Foreskin fibroblast (primary cell): ENCODE measurements at places on chromosomes 13 and 19.

DNA sequence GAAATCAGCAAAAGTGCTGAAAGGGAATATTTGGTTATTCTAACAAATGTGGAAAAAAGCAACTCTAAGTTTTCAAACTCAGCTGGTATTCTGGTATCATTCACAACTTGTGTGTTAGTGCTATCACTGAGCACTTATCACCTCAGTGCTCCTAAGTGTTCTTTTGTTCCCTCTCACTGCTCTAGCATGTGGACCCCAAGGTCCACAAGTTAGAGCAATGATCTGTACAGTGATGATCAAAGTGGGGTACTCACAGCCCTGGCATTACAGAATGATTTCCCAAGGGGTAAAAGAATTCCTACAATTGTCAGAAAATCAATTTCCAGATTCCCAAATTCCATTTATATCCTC lies 575.0 kb downstream of the DIAPH3 start:
- no peak for DNase-seq

- DNase-seq: no peak
Measured at GRCh38 chr19:4368128-4368820, 24.9 kb downstream of the MPND start.

DNA sequence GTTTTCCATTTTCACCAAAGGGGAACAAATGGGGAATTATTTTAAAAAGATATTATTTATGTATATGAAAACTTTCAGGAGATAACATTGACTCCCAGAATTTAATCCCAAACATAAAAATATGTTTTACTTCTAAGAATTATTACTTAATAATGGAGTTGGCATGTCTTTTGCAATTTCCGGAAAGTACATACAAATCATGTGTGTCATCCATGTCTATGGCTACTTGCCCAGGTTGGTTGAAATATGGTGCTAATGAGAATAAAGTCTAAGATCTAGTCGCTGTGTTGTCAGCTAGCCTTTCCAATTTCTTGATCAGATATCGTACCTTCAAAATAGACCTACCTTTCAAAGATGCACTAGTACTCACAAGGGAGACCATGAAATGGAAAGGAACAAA lies 1003.2 kb upstream of the PCDH20 start:
- peak; percentile 8 for DNase-seq

DNA sequence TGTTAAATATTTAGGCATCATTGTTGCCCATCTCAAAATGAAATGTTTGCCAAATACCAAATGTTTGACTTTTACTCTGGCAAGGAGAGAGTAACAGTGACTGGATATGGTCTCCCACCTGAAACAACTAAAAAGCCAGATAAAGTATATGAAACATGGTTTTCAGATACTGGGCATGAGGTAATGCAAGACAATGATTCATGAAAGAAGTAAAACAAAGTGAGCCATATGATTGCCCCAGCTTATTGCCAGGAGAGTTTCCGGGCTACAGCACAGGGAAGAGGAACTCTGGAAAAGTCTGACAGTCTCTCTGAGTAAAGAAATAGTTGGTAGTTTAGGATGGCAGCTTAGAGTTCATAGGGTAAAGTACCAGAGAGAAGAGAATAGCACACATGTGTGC lies 354.6 kb downstream of the DNAJC15 start:
- DNase-seq: peak; percentile 71

GRCh38 chr13:105497597-105497996 lies 1037.9 kb downstream of the EFNB2 start:
- no peak for DNase-seq

DNA sequence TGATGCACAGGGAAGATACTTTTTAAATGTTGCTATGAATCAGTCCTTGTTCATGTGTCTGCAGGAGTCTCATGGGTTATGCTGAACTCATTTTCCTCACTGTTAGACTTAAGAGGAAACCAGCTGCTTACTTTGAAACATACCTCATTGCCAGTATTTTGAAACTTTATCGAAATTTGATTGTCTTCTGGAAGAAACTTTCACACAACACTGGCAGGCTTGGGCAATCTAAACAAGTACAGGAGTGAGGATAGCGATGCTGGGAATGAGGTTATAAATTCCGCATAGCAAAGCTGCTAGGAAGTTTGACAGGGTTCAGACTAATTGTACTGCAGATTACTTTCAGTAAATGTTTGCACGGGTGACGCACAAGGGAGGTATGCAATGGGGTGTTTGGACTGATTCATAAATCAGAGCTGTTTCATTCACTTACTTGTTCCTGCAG lies 245.7 kb downstream of the DNAJC15 start:
- peak; percentile 92 for DNase-seq

DNA sequence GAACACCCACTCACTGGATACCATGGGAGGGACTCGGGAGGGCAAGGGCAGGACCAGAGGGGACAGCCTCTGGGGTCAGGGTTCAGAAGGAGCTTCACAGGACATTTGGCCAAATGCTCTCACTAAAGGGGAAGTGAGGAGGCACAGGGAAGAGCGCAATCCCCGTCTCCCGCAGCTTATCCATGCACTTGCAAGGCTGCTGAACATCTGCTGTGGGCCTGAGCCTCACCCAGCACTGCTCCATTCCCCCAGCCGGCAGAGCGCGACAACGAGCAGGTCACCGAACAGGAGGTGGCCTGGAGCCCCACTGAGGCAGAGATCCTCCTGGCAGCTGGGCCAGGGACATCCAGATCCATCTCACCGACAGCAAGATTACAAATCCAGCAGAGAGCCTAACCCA lies 23.3 kb downstream of the ELAVL1 start:
- no peak for DNase-seq

DNA sequence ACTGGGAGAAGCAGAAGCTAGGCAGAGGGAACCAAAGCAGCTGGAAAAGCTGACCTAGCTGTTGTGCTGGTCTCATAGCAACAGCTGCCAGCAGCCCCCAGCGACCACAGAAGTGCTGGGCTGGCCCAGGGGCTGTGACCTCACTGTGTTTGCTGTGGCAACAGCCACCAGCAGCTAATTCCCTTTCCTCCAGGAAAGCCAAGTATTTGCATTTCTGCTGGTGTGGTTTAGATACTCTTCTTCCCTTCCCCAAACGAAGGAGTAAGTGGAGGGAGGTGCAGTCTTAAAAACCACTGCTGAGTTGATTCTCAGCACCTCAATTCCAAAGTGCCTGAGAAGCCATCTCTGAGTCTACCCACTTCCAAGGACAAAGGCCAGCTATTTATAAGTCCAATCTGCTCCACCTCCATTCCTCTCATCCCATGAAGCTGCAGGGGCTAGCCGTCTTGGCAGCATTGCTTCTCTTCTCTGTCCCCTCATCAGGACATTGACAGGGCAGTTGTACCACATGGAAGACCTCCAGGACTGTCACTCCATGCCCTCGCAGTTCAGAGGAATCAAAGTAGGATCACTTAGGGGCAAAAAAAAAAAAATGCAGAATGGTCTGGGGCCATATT lies 11.5 kb upstream of the CCDC97 start:
- DNase-seq: peak; percentile 70

- no peak for DNase-seq
Measured at GRCh38 chr19:29320618-29321017, 107.7 kb upstream of the UQCRFS1 start.

DNA sequence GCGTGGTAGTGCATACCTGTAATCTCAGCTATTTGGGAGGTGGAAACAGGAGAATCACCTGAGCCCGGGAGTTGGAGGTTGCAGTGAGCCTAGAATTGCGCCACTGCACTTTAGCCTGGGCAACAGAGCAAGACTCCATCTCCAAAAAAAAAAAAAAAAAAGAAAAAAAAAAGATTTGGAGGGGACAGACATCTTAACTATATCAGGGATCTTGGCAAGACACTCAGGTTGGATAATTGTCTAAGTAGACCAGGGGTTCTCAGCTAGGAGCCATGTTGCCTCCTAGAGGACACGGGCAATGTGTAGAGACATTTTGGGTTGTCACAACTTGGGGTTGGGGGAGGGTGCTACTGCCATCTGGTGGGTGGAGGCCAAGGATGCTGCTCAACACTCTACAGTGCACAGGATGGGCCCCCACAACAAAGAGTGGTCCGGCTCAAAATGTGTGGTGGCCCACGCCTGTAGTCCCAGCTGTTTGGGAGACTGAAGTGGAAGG lies 1.9 kb upstream of the ZNF580 start:
- no peak for DNase-seq

DNA sequence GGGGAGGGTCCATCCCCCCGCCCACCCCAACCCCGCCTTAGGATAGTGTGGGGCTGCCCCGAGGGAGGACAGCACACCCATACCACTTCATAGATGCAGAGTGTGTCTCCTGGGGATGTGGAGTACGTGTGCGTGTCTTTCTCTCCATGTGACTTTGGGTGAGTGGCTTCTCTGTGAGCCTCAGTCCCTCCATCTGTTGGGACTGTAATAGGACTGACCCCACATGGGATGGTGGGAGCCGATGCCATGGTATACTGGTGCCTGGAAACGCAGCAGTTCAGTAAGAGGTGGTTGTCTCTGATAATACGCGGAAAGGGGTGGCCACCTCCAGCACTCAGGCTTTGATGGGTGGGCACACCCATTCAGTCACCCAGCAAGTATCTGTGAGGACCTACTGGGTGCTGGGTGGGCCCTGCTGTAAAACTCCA lies 816 bp upstream of the PRKD2 start:
- no peak for DNase-seq

DNA sequence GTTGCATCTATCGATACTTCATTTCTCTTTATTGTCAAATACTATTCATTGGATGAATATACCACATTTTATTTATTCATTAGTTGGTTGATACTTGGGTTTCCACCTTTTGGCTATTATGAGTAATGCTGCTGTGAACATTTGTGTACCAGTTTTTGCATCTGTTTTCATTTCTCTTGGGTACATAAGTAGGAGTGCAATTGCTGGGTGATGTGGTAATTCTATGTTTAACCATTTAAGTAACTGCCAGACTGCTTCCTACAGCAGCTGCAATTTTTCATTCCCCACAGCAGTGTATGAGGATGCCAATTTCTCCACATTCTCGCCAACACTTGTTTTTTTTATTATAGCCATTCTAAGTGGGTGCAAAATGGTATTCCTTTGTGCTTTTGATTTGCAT lies 2.6 kb downstream of the KCNJ14 start:
- DNase-seq: peak; percentile 43

GRCh38 chr19:48635263-48635965 lies 1.8 kb downstream of the DBP start:
- peak; percentile 72 for DNase-seq

- DNase-seq: no peak
Measured at GRCh38 chr13:113970810-113971470, 2.9 kb downstream of the C13orf46 start.

DNA sequence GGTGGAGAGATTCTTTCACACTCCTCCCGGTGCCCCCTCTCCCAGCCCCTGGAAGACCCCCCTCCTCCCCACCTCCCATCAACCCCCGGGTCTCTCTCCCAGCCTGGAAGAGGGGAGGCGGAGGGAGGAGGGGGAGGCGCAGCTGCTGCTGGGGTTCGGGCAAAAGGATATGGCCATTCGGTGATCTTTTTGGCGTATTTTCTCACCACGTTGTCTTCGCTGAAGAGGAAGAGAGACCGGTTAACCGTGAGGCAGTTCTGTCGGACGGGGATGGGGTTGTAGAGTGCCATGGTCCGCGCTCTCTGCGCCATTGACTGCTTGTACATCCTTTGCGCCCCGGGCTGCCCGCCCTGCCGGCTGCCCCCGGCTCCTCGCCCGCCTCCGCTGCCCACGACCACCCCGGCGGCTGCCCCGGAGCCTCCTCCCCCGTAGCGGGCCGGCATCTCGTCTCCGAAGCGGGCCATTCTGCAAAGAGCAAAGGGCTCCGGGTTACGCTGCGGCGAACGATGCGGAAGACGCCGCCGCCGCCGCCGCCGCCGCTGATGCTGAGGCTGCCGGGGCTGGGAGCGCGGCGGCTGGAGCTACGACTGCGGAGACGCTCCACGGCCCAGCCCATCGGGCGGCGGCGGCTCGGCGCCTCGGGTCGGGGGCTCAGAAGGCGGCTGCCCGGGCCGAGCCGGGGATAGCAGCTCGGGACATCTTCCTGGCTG lies 363 bp downstream of the CACNA1A start:
- peak; percentile 66 for DNase-seq

DNA sequence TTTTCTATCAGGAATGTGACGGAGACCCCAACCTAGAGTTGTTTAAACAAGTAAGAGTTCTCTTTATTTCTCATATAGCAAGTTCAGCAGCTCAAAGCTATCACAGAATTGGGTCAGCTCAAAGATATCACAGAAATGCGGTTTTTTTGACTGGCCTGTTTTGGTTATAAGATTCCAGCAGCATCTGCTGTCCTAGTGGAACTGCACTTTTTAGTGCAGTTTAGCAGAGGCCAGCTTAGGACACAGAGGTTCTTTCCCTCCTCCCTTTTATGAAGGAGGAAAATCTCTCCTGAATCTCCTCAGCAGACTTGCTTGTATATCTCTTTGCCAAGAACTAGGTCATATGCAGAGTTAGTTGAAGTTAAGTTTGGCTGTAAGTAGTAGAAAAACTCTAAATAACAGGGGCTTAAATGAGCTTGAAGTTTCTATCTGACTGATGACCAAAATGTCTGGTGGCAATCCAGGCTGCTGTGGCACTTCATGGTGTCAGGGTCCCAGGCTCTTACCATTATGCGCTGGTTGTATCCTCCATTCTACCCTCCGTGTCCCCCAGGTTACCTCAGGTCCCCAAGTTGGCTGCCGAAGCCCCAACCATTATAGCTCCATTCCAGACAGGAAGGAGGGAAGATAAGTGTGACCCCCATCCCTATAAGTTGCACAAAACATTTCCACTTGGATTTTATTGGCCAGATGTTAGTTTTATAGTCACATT lies 6.6 kb downstream of the PPP2R1A start:
- peak; percentile 43 for DNase-seq

DNA sequence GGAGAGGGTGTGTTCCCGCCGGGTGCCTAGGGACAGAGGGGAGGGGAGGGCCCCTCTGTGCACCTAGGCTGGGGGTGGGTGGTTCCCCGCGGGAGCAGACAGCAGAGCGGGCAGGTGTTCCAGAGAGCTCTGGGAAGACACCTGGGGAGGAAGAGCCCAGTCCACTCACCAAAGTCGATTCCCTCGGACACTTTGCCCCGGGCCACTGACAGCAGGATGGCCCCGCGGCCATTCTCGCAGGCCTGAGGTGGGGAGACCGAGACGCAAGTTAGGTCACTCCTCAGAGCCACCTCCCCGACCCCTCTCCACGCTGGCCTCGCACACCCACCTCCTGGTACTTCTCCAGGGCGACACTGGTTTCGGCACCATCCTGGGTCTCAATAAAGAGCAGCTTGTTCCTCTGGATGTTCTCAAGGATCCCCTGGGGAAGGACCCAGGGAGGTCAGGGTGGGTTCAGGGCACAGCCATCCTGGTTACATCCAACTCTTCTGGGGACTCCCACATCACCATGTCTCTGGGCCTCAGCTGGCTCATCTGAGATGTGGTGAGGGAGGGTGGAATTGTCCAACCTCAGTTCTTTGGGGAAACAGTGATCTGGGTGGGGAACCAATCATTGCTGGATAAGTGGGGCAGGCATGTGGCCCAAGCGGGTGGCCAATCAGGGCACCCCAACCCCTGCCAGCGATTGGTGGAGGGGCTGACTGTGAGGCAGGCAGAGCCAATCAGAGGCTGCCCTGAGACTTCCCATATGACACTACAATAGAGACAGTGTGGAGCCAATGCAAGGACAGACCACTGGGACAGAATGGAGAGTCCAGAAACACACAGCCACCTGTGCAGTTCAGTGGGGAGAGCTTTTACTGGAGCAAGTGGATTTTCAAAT lies 12.6 kb downstream of the KLC3 start:
- no peak for DNase-seq
